ENCODE measurements at places on chromosomes 2 and 18.

DNA sequence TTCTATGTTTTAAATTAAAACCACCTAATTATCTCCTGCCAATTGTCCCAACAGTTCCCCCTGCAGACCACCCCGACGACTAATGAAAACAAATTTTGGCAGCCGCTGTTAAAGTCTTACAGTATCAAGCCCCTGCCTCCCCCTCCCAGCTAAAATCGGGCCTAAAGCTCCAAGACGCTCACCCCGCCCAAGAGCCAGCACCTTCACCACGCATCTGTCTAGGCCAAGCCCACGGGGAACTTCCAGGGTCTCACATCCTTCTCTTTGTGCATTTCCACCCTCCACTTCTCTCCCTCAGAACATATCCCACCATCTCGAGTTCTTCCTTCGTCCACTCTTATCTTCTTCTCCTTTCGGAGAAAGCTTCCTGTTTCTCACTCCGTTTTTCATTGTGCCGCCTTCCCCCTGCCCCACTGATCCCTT lies 445 bp downstream of the PRPF40A start:
- DNase-seq, result no peak

- DNase-seq, result no peak
Observed at GRCh38 chr2:36406296-36406695, 50.7 kb downstream of the CRIM1 start.

DNA sequence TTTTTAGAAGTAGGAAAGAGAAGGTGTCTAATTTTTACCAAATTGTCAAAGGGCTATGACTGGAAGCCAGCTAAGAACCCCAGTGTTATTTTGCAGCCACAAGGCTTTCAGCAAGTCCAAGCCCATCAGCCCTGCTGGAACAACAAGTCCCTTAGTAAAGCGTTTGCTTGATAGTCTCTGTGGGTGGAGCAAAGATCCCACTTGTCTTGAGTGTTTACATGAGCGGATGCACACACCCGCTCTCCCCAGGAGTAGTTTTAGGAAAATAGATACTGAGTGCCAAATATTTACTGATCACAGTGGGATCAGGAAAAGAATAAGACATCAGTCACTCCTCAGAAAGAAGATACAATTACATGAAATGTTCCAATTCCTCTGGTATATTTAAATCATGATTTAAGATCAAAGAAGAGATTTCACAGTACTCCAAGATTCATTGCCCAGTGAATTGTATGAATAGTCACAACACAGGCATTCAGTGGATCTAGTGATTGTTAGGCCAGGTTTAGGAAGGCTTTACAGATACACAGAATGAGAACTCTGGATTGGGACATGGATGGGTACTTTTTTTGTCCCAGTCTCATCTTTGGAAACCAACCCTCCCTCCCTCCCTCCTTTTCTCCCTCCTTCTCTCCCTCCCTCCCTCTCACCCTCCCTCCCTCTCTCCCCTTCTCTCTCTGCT lies 514.9 kb downstream of the PTPRM start:
- DNase-seq, result no peak

GRCh38 chr18:74503137-74503536 lies 7.0 kb downstream of the CNDP2 start:
- DNase-seq, result no peak

GRCh38 chr2:235106874-235107639 lies 155.2 kb downstream of the SH3BP4 start:
- DNase-seq, result no peak

DNA sequence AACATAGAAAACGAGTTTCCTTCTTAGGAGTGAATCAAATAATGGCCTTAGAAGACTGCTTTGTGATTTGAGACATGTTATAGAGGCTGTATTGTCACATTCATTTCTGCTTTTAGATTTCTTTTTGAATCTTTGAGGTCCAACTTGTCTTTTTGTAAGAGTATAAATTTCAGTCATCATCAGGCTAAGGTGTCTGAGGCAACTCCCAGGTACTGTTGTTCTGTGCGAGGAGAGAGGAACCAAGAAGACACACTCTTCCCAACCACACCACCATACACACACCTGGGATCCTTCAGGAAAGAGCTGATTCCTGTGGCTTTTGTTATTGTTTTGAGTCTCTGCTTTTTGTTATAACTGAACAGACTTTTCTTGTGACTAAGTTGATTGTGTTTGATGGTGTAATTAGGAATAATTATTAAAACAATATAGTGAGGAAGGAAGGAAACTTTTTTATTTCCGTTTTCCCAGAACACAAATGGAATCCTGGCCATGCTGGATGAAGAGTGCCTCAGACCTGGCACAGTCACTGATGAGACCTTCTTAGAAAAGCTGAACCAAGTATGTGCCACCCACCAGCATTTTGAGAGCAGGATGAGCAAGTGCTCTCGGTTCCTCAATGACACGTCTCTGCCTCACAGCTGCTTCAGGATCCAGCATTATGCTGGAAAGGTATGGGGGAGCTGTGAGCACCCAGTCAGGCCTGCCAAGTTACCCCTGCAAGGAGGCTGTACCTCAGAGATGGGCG lies 140.4 kb downstream of the MYO1B start:
- no peak for DNase-seq

- DNase-seq, result no peak
Observed at GRCh38 chr2:195779491-195779890, 122.5 kb downstream of the SLC39A10 start.

All from stimulated activated CD8-positive, alpha-beta memory T cell treated with anti-CD3 and anti-CD28 coated beads, Interleukin-4, amount 100 ng/mL, for 1 hour (primary cell).